ENCODE measurements at places on chromosomes 11 and 22.

GRCh38 chr22:46129390-46130041 lies 20.8 kb upstream of the PPARA start:
- DNase-seq = peak; percentile 80

- no peak for DNase-seq
These were observed 70.8 kb downstream of the KCNJ1 start for GRCh38 chr11:128796270-128796669.

GRCh38 chr22:20635227-20635591 lies 127.8 kb downstream of the MED15 start:
- no peak for DNase-seq

DNA sequence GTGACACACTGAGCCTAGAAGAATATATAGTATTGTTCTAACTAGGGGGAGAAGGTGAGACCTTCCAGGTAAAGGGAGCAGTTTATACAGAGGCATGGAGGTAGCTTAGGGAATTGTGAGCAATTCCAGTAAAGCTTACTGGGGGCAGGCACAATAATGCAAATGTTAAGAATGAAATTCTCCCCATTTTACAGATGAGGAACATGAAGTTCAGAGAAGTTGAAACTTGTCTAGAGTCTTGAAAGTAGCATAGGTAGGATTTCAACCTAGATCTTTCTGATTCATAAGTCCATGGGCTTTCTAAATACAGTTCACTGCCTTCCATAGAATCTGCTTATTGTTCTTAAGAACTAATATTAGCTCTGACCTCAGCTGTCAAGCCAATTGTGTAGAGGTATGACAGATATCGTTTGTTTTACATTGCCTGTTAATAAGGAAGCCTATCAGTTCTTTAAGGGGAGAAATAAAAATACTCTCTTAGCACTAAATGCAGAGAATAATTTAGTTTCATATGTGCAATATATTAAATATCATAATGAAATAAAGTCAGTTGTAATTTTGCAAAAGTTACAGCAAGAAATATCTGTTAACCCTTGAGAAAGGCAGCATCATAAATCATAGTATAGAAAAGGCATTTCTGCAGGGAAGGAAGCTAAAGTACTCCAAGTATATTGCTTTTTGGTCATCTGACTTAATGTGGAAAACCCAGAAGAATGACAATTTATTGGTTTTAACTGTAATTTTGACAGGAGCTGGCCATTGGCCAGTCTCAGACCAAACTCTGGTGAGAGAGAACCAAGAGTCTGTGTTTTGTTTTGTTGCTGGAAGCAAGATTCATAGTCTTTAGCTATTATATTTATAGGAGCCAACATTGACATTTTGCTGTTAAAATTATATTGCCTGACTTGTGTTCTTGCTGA lies 181.8 kb downstream of the UVRAG start:
- no peak for DNase-seq

DNA sequence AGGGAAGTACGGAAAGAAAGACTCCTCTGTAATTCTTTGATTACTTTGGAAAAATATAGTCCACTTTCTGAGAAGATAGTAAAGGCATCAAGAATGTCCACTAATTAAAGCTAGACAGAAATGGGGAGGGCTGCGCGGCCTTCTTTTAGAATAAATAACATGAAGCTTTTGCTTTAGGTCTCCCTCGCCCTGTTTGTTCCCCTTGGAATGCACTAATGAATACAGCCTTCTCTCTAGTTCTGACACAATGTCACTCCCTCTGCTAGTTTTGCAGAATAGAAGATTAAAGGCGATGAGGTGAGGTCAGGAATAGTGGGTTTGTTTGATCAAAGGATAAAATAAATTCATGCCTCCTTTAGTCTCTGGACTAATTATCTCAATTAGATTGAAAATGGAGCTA lies 543.9 kb downstream of the OPCML start:
- DNase-seq = no peak

GRCh38 chr11:78390809-78391208 lies 26.8 kb downstream of the GAB2 start:
- no peak for DNase-seq

All from left ventricle myocardium inferior (tissue), 1 donor.